Chondrocyte (in vitro differentiated cells): ENCODE measurements at places on chromosomes 1 and 21. TPM values are rescaled to one million over a fixed set of nuclear protein-coding genes. Genes with fewer than 3 reads are reported as not detected.

DNA sequence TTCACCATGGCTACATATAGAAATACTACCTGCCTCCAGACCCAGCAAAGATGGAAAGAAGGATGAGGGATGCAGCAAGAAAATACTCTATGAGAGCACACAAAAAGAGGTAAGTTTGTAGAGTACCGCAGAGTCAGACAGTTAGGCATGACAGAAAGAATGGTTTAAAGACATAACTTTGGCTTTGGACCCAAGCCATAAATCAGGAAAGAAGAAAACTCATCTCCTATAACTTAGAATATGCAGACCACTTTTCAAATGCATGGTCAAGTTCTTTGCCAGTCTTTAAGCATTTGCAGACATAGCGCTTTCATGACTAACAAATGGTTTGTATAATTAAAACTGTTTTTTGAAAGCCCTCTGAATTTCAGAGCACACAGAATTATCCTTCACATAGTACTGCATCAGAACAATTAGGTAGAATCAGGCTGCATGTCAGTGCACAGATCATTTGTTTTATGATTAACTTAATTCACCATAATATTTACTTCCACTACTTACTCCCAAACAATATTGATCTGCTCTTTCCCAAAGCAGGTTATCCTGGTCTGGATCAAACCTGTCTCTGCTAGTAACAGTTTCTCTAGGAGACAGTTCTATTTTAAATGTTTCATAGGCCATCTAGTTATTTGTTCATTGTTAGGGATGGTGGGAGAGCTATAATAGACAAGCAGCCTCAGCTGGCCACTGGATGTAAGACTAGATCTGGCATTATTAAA, 280.7 kb upstream of the NR5A2 start:
- no peak for DNase-seq

DNA sequence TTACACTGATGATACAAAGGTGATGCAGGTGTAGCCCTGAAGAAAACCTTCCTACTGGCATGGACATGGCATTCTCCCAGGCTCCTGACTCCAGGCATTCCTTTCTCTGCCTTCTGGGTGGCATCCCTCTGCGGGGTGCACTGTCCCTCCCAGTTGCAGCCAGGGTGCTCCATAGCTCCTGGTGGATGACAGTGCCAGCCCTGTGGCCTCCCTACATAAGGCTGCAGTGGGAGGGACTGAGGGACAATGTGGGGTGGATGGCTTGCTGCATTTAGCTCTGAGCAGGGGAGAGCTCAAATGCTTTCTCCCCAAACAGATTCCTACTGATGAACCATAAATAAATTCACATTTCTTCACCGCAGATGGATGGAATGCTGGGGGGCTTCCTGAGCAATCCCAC, 97.0 kb upstream of the GJB5 start:
- DNase-seq: no peak

The SH2D1B gene
- total RNA-seq: not detected in 3 replicates

GRCh38 chr1:15540186-15540585, 13.5 kb downstream of the DNAJC16 start:
- DNase-seq: no peak

GRCh38 chr1:193417403-193417802, 231.0 kb upstream of the B3GALT2 start:
- no peak for DNase-seq

DNA sequence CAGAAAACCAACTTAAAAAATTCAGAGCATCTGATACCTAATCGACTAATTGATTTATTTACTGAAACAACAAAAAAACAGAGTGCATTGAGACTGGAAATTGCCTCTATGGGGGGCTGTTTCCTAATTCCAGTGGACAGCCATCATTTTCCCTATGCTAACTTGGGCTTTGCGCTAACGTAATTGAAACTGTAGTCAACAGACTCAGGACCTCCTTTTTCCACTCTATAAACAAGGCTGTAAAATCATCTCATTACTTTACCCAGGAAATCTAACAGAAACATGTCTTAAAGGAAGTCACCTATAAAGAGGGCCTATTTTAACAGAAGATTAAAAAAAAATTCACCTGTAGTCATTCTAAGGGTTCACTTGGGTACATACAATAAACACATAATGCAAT, 2.1 kb downstream of the ERG start:
- DNase-seq: no peak

The SPSB1 gene
- total RNA-seq: 164 to 184 TPM (median 173 TPM) in 3 replicates

DNA sequence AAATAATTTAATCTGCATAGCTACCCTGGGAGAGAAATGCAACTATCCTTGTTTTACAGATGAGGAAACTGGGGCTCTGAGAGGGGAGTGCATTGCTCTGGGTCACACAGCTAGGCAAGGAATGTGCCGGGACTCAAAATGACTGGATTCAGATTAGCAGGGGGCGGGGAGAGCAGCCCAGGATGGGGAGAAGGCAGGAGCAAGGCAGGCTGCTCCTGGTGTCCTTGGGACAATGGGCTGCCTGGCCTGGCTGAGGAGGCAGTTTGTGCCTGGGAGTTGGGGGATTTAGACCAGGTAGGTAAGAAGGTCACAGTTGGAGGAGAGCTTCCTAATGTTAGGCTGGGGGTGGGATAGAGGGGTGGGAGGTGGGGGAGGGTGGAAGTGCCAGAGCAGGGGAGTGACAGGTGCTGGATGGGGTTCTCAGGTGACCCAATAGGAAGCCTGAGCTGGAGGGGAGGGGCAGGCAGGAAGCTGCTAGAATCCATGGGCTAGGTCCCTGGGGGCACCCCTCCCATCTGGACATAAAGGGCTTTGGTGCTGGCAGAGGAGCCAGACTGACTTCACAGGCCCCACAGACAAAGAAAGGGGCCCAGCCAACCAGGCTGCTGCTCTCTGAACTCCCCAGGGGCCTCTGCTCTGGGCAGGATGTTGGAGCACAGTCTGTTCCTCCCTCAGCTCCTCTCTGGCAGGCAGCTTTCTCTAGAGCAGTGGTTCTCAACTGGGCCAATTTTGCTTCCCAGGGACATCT, 29.0 kb downstream of the TRIM62 start:
- no peak for DNase-seq

The KRTAP12-2 gene
- not detected in 3 replicates for total RNA-seq

The OR2L2 gene
- total RNA-seq: 0.07 TPM in 1 of 3 replicates, not detected in the others

DNA sequence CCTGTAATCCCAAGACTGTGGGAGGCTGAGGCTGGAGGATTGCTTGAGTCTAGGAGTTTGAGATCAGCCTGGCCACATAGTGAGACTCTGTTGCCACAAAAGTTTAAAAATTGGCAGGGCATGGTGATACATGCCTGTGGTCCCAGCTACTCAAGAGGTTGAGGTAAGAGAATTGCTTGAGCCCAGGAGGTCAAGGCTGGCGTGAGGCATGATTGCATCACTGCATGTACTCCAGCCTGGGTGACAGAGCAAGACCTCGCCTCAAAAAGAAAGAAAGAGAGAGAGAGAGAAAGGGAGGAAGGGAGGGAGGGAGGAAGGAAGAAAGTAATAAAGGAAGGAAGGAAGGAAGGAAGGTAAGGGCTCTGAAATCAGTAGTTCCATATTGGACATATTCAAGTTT, 25.0 kb downstream of the GLUL start:
- no peak for DNase-seq

DNA sequence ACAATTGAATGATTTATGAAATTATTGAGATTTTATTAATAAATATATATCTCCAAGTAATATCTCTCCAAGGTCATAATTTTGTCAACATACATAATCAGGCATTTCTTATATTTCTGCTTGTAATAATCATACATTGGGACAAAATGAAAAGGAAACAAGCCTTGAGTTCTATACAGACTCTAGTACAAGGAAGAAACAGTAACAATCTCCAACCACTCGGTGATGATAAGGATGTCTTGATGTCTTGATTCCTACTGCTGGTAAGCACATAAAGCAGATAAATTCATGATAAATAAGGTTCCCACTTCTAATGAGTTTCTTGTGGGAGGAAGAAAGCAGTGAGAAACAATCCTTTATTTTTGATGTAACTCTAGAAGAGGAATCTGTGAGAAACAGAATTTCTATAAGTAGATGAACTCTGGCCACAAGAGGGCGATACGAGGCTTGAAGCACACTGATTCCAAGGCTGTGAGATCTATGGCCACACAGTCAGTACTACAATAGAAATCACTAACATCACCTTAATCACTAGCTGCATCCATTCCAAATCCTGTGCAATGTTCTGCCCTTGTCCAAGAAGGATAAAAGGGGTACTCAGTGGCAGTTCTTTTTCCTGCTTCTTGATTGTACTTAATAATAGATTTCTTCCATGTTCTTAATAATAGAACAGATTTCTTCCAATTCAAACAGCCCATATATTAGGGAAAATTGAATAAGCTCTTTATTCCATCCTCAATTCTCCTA, 41.4 kb upstream of the LRRC8B start:
- no peak for DNase-seq

- no peak for DNase-seq
Observed at GRCh38 chr1:87739704-87740103, 411.0 kb downstream of the LMO4 start.

The CYP4B1 gene
- not detected in 3 replicates for total RNA-seq

- no peak for DNase-seq
Observed at GRCh38 chr1:22283596-22283995, 140.7 kb upstream of the WNT4 start.

DNA sequence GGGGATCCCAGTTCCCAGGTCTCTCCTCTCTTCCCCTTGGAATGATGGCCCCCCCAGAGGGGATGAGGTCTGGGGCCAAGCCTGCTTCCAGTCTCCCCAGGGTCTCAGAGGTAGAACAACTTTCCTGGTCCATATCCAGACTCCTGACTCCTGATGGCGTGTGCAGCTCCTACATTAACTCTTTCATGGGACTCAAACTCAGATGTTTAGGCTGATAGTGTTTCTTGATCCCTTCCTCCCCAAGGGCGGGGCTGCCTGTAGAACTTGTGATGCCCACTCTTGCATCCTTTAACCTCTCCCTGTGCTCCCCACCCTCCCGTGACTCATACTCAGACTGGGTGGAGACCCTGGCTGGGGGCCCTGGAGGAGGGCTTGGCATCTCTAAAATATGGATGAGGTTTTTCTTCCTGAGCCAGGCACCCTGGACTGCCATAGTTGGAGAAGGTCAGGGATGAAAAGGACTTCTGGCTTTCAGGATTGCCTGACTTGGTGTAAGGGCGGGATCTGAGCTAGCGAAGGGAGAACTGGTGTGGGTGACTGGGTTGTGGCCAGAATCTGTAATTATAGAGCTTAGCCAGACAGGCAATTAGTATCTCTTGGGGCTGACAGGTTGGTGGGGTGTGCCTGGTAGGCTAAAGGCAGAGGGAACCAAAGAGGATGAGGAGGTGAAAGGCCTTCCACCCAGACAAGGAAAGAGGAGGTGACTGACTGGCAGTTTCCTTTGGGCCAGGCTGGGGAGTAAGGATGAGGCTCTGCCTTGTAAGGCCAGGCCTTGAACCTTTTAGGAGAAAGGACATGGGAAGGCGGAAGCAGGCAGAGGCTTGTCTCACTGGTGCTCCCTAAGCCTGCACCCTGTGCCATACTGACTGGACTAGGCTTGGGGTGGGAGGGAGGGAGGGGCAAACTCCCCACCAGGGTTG, 1.5 kb downstream of the ATP8B2 start:
- no peak for DNase-seq

The ADGRB2 gene
- total RNA-seq: 11.9 to 20.4 TPM (median 12.2 TPM) in 3 replicates

DNA sequence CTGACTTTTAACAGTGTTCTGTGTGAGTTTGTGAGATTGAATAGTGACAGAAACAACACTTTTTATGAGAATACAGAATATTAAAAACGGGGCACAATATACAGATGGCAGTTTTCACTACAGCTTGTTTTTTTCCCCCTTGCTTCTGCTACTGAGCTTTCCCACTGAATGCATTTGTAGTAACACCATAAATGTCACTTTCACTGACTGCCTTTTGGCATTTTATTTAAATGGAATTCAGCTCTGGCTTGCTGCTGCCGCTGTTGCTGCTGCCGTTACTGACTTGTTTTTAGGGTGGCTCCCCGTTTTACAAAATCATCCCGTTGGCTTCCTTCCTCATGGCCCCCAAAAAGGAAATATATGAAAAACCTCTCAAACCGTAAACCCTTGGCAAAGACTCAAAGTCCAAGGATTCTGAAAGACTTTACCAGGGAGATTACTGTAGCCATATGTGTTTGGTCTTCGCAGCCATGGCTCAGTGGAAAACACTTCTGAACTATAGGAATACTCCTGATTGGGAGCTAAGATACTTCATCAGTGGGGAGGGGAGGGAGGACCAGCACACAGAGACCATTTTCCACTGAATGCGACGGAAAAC, 151.0 kb downstream of the NUF2 start:
- DNase-seq: no peak

GRCh38 chr1:8374812-8375211, 56.9 kb downstream of the SLC45A1 start:
- no peak for DNase-seq

The SERPINC1 gene
- 0.22 to 0.51 TPM in 2 of 3 replicates, not detected in the other for total RNA-seq

DNA sequence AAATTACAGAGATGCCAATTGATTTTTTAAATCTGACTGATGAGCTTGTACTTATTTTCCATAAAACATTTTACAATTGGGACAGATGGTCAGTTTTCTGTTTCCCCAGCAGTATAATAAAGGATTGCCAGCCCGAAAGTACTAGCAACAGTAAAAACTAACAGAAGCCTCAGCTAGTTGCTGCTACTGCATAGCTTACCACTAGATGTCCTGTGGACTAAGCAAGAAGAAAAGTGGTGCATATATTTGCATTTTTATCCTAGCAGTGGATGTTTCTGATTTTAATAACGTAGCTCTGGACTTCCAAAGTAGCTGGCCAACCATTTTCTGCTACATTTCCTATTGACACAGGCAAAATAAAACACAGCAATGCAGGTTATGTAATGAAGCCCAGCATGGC, 241.5 kb downstream of the BARHL2 start:
- no peak for DNase-seq

The DDR2 gene
- total RNA-seq: 103 to 182 TPM (median 172 TPM) in 3 replicates

The FBXO42 gene
- 17.8 to 20.9 TPM (median 20.1 TPM) in 3 replicates for total RNA-seq

The HCN3 gene
- total RNA-seq: 4.3 to 4.4 TPM (median 4.4 TPM) in 3 replicates

- peak; percentile 61 for DNase-seq
Observed at GRCh38 chr1:41357451-41358101, 3.7 kb upstream of the FOXO6 start.

GRCh38 chr1:200971428-200971903, 52.0 kb downstream of the KIF21B start:
- DNase-seq: no peak

DNA sequence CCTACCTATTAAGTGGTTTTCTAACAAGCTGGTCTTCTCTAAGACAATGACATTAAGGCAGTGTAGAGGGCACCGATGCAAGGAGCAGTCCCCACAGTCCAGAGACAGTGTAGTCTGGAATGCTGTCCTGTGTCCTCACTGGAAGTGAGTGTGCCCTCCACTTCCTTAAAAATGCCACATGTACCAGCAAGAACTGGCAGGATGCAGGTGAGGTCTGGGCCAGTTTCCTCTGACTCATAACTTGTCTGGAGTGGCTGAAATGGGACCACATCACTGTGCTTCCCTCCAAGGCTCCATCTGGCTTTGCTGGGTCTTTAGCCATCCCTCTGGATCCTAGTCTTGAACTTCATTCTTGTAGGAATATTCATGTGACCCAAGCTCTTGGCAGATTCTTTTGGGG, 170.5 kb upstream of the KIAA0040 start:
- DNase-seq: no peak

The IL12RB2 gene
- total RNA-seq: not detected in 3 replicates

- no peak for DNase-seq
Observed at GRCh38 chr1:166843769-166844596, 4.7 kb downstream of the POGK start.

The CD55 gene
- total RNA-seq: 4.7 to 5.3 TPM (median 4.9 TPM) in 3 replicates

- no peak for DNase-seq
Observed at GRCh38 chr21:42028766-42029425, 18.7 kb upstream of the ZBTB21 start.

GRCh38 chr1:96596226-96596922, 125.2 kb upstream of the PTBP2 start:
- DNase-seq: no peak

The KIF14 gene
- 1.3 to 2.1 TPM (median 2.0 TPM) in 3 replicates for total RNA-seq

The S100A10 gene
- 454 to 578 TPM (median 560 TPM) in 3 replicates for total RNA-seq

GRCh38 chr1:42209526-42210251, 45.1 kb upstream of the GUCA2A start:
- DNase-seq: no peak
